ENCODE measurements at places on chromosomes 5 and 9. TPM values are rescaled to one million over a fixed set of nuclear protein-coding genes. Genes with fewer than 3 reads are reported as not detected.

The C6 gene
- total RNA-seq: not detected

The FGF1 gene
- 0.21 TPM for total RNA-seq

The MXD3 gene
- total RNA-seq: 2.7 TPM

The KIAA0825 gene
- 1.9 TPM for total RNA-seq

The C9 gene
- not detected for total RNA-seq
